ENCODE measurements at places on chromosomes 7 and 10.

DNA sequence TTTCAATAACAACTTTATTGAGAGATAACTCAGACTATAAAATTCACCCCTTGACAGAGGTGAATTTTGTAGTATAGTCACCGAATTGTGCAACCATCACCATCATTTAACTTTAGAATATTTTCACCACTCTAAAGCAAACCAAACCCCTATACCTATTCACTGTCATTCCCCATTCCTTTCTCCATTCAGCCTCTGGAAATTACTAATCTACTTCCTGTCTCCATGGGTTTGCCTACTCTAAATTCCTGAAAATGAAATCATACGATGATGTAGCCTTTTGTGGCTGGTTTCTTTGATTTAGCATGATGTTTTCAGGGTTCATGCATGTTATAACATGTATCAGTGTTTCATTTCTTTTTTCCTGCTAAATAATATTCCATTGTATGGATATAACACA lies 15.6 kb upstream of the LMTK2 start:
- DNase-seq: no peak

DNA sequence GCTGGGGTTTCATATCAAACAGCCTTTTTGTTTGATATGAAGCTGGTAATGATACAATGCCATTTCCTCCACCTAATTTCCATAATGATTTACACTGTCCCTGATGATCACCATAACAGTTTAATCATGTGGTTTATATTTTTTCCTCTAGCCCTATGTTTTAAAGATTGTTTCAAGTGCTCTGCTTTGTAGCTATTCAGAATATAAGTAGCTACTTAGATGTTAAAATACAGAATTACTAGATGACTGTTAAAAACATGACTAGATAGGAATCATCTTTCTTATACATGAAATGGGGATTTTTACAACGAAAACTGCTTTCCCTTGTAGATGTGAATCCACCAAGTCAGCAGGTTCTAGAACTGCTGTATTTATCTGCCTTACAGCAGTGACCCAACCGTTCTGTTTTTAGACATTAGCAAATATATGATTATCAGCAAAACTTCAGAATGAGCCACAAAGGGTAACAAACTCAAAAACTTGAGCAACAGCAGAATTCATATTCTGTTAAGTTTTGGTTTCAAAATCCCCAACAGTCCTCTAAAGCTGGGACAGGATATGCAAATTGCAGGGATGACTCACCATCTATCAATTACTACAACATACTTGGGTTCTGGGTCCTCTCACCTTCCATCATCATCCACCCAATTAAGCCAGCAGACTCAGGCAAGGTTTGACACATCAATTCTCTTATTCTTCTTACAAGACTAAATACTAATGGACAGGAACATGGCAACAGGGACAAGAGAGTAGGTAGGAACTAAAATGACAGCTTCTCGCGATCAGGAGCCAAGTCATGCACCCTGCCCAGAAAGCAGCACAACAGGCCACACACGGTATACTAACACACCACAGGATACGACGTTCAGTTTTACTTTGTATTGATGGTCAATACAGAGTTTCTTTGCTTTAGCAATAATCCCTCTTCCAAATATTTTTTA lies 83.9 kb downstream of the PIP4K2A start:
- no peak for DNase-seq

DNA sequence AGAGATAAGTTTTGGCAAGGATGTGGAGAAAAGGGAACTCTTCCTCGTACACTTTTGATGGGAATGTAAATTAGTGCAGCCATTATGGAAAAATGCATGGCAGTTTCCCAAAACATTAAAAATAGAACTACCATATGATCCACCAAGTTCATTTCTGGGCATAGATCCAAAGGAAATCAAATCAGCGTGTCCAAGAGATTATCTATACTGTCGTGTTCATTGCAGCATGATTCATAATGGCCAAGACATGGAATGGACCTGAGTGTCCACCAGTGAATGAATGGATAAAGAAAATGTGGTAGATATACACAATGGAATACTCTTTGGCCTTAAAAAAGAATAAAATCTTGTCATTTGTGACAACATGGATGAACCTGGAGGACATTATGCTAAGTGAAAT lies 70.3 kb upstream of the RSU1 start:
- DNase-seq: no peak

GRCh38 chr7:112152186-112152585 lies 54.0 kb downstream of the DOCK4 start:
- no peak for DNase-seq
